ENCODE measurements at places on chromosomes 11 and 22.
A peak's percentile ranks its signal among the peaks of the same experiment; 100 is the strongest.

- no peak for DNase-seq
Measured at GRCh38 chr11:61609000-61609979, 28.4 kb upstream of the SYT7 start.

DNA sequence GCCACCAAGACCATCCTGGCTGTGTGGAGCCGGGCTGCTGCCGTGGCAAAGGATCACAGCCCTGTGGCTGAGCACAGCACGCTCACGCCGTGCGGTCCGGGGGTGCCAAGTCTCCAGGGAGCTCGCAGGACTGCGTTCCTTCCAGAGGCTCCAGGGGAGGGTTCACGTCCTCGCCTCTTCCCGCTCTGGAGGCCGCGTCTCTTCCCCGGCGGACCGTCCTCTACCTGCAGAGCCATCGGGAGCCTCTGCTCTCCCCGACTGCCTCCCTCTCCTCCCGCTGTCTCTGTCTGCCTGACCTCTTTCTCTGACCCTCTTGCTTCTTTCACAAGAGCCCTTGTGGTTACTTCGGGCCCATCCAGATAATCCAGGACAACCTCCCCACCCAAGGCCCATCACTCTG lies 11.4 kb upstream of the MUC5AC start:
- no peak for DNase-seq

GRCh38 chr11:3206156-3206921 lies 12.3 kb downstream of the MRGPRG start:
- DNase-seq: no peak

DNA sequence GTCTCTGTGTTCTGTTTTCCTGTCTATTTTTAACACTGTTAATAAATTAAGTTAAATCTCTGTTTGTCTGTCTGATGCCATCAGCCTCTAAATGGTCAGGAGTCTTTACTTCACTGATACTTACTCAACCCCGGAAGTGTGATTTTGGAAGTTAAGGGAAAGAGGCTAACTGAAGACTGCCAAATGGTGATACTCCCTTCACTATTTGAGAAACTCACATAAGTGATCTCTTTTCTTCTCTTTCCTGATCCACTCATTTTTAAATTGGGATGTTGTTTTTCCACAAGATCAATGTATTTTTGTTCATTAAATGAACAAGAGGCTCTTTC lies 389 bp upstream of the CASP12 start:
- DNase-seq: no peak

- DNase-seq: peak; percentile 76
Measured at GRCh38 chr22:17705951-17706900, 67.7 kb downstream of the BCL2L13 start.

DNA sequence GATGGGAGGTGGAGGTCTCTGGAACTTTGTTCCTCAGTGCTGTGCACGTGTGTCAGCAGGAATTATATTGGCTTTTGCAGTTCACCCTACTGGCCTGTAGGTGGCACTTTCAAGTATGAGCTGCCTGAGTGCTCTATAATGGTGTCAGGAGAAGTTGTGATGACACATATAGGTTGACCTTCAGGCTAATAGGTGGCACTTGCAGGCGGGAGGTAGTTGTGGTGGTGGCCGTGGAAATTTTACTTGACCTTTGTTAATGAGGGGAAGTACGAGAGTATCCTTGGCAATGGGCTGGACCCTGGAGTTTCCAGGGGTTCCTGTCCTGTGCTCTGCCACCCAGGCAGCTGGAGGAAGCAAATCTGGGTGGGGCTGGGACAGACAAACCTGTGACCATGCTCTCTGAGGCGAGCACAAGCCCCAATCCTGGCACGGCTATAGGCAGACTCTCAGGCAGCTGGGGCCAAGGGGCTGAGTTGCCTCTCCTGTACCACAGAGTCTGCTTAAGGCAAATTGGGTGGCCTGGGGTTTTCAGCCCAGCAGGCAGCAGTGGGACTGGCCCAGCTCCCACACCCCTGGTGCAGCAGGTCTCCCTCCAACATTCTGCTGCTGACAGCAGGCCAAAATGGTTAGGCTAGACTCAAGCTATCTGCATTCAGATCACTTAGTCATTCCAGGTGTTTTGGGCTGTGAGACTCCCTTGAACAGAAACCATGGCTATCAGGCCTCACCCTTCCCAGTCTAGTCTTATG lies 147.5 kb upstream of the CTSC start:
- DNase-seq: peak; percentile 12

DNA sequence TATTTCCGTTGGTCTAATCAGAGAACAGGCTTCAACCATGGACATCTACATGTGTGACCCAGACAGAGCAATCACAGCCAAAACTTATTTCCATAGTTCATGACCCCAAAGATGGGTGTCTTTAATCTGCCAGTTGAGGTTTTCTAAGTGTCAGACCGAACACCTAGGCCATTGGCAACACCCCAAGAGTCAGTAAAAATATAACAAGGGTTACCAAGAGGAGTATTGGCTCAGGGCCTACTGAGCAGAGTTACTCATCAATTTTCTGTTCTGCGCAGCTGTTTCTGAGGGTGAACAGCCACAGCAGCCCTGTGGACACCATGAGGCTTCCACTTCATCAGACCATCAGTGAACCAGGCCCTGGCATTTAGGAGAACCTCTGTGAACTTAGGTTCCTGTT lies 18.8 kb downstream of the GUCD1 start:
- no peak for DNase-seq

- DNase-seq: no peak
Measured at GRCh38 chr22:39721206-39722031, 150.9 kb downstream of the CACNA1I start.

DNA sequence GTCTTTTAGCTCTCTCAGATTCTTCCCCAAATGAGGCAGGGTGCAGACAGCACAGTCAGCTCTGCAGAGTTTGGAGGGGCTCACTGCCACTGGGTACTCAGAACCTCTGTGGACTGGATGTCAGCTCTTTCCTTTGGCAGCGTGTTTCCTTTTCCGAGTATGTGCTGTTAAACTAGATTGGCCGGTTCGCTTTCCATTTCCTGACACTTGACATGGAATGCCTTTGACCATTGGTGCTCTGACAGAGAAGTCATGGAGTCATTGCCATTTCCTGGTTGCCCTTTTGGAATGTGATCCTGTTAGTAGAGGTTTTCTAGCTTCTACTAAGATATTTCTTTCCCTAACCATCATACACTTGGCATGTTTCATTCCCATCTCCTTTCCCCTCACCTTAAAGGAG lies 86.7 kb downstream of the SWAP70 start:
- DNase-seq: no peak

DNA sequence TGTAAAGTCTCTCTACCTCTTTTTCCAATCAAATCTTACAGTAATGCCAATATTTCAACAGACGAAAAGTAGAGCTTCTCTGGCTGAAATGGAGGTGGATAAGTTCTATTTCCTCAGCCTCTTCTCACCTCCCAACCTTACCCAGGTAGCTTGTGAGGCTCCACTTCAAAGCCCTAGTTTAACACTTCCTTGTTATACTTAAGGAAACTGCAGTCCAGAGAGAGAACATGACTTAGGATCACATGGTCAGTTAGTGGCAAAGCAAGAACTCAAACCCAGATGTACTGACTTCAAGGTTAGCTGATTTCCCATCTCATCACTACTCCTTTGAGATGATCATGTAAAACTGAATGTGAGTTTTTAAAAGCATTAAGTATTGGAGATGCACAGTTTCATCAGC lies 32.5 kb downstream of the PAK1 start:
- no peak for DNase-seq

DNA sequence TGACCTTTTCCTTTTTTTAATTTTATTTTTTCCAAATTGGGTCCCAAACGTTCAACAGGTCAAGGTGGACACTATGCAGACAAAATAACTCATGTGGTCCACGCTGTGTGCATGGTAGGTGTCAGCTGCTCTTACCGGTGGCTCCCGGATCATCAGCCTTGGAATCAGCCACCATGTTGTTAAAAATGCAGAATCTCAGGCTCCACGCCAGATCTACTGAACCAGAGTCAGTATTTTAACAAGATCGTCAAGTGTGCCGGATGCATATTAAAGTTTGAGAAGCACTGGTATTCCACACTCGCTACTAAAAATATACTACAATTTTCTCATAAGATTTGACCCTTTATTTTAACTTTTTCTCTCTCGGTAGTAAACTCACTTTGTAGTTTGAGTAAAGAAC lies 553 bp upstream of the LDLRAD3 start:
- no peak for DNase-seq

- DNase-seq: no peak
Measured at GRCh38 chr22:47805394-47805935, 1043.0 kb downstream of the TBC1D22A start.

GRCh38 chr22:48188231-48188721 lies 1425.8 kb downstream of the TBC1D22A start:
- no peak for DNase-seq

- no peak for DNase-seq
Measured at GRCh38 chr22:49948116-49948957, 12.2 kb upstream of the PIM3 start.

DNA sequence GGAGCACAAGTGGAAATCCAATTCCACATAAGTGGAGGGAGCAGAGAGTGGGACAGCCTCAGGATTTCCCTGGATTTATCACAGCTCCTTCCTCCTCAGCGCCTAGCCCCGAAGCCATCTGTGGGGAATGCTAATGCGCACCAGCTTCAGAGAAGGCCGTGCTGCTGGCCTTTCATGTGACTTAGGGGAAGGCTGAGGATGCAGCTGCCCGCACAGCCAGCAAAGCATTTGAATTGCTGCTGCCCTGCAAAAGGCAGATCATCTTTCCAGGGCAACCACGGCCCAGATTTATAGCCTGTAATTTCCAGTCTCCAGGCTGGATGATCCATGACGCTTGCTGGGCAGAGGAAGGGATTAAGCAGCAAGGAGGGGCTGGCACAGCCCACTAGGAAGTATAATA lies 29.9 kb downstream of the SYN3 start:
- DNase-seq: no peak

- DNase-seq: no peak
Measured at GRCh38 chr22:30225220-30225927, 21.2 kb downstream of the LIF start.

DNA sequence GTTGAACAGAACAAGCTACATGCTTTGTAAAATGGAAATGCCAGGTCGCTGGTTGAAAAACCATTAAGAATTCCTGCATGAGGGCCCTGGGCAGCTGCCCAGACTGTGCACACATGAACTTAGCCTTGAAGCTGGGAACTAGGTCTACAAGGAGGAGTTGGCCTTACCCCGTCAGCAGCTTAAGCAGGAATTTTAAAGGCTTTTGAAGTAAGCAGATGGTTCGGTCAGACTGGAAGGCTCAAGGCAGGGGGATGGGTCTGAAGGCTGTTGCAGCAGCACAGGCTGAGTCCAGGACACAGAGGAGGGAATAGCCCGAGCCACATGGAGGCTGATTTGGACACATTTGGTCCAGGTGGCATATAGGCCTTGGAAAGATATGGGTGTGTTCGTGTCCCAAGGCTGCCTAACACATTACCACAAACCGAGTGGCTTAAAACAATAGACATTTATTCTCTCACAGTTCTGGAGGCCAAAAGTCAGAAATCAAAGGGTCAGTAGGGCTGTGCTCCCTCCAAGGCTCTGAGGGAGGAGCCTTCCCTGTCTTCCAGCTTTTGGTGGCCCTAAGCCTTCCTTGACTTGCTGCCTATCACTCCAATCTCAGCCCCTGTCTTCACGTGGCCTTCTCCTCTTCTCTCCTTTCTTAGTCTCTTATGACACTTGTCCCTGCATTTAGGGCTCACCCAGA lies 11.6 kb downstream of the LIF start:
- no peak for DNase-seq
